PC-3 (cell line): ENCODE measurements at places on chromosomes 5 and 9. TPM values are rescaled to one million over a fixed set of nuclear protein-coding genes. Genes with fewer than 3 reads are reported as not detected.
A peak's percentile ranks its signal among the peaks of the same experiment; 100 is the strongest.

GRCh38 chr9:108212184-108212583 is 643.6 kb downstream of the ACTL7B start:
- H3K27me3 ChIP-seq: no peaks in the 10 kb centered on the region
- H3K27ac ChIP-seq: no peak overlapping the region
- no peaks in the 10 kb centered on the region for H3K36me3 ChIP-seq
- H3K4me3 ChIP-seq: no peak overlapping the region

MCC gene
- total RNA-seq: 7.1 and 10.3 TPM in 2 replicates

- peak; percentile 47 for DNase-seq
- no peak overlapping the region for H3K4me3 ChIP-seq
- no peaks in the 10 kb centered on the region for H3K36me3 ChIP-seq
- H3K4me1 ChIP-seq: peaks cover 23% of the 10 kb centered on the region
- peak overlapping the region; percentile 35; the same call in 1 of the 2 replicates for H3K27ac ChIP-seq
Observed at GRCh38 chr5:96537386-96537785, 104.3 kb upstream of the PCSK1 start.

ADAMTSL1 gene
- 0.26 TPM in 1 of 2 replicates, not detected in the other for total RNA-seq

GRCh38 chr5:395156-395920 is 47.6 kb upstream of the EXOC3 start:
- no peak overlapping the region for H3K27ac ChIP-seq
- H3K27me3 ChIP-seq: no peaks in the 10 kb centered on the region
- DNase-seq: peak; percentile 51
- no peaks in the 10 kb centered on the region for H3K36me3 ChIP-seq
- peaks cover 12% of the 10 kb centered on the region for H3K4me1 ChIP-seq
- H3K4me3 ChIP-seq: no peak overlapping the region

DNA sequence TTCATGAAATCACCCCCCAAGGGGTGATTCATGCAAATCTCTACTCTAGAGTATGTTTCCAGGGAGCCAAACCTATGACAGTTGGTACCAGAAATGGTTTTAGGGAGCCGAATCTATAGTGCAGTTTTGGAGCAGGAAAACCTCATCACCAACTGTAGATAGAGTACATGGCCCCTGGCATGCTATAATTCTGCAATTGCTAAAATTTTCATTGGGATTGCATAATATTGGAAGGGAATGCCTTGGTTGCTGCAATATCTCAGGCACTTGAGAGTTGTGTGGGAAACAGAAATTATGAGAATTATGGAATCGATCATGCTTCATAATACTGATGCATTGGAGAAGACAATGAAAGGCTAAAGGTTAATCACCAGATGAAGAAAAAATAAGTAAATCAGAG is 148.2 kb upstream of the PLPPR1 start:
- no peak overlapping the region for H3K27ac ChIP-seq
- no peaks in the 10 kb centered on the region for H3K27me3 ChIP-seq
- H3K4me3 ChIP-seq: no peak overlapping the region
- H3K4me1 ChIP-seq: no peaks in the 10 kb centered on the region
- no peak for DNase-seq
